Stimulated activated naive CD4-positive, alpha-beta T cell (primary cell): ENCODE measurements at places on chromosomes 4 and X.

- DNase-seq, result no peak
Observed at GRCh38 chrX:121365572-121366161, 318.3 kb downstream of the GLUD2 start.

- no peak for DNase-seq
Observed at GRCh38 chr4:151012820-151013219, 2.3 kb downstream of the LRBA start.

DNA sequence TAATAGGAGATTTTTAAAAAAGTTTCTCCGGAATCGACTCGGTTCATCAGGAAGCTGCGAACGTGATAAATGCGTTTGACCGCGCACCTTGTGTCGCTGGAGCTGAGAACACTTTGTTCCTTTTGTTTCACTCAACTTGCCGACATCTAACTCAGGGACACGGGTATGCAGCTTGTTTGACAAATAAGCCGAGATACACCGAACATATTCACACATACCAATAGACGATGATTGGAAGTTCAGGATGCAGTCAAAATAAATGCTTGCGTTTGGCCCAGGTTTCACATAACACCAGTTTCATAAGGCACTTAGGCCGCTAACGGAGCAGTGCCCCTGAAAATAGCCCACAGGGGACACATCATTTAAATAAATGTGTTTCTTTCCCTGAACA lies 932 bp upstream of the SHISA3 start:
- no peak for DNase-seq

GRCh38 chrX:74138943-74139342 lies 165.0 kb upstream of the ZCCHC13 start:
- DNase-seq, result no peak

- no peak for DNase-seq
Observed at GRCh38 chrX:38850807-38851544, 49.7 kb downstream of the MID1IP1 start.

DNA sequence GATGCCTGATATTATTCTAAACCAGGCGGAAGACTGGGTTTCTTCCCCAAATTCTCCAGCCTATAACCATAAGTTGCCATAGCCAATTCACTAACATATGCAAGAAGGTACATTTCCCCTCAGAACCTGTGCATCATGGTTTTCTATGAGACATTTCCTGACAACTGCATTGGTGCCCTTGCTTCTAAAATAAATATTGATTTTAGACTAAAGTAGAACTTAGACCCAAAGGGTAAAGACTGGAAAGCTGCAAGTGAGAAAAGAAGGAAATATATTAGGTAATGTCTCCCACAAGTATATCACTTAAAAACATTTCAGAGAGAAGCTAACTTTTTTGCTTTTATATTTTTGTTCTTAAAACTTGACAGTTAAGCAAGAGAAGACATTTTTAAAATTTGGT lies 125.1 kb downstream of the PPA2 start:
- DNase-seq, result no peak

GRCh38 chr4:6381571-6382123 lies 90.8 kb downstream of the PPP2R2C start:
- DNase-seq, result no peak

GRCh38 chr4:112552668-112553067 lies 36.7 kb upstream of the NEUROG2 start:
- no peak for DNase-seq

- DNase-seq, result no peak
Observed at GRCh38 chr4:12221031-12221430, 792.3 kb upstream of the HS3ST1 start.

DNA sequence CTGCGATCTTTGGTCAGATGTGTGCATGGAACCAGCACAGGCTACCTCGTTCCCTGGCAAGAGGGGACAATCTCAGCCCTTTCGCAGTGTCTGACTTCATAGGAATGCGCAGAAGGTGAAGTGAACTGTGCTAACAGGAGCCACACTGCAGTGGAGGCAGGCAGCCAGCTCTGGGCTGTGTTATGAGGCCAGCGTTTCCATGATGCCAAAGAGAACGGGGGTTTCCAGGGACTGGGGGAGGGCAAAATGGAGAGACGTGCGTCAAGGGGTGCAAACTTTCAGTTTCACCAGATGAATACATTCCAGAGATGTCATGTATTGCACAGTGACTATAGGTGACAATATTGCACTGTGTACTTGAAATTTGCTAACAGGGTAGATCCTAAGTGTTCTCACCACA lies 30.4 kb downstream of the CLDN34 start:
- no peak for DNase-seq

DNA sequence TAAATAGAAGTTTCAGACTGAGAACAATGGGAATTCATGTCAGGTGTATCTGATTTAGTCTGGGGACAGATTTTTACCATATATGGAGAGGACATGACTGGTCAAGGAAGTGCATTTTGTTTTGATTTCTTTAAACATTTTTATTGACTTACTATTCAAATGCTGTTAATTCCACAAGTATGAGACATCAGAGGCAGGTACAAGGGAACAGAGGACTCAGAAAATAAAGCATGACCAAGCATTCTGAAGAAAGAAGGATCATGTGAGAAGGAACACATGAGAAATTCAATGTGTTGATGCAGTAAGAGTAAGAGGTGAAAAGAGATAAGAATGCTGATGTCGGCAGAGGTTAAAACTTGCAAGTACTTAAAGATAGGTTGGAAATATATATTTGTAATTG lies 1452.6 kb downstream of the PCDH7 start:
- DNase-seq, result no peak

DNA sequence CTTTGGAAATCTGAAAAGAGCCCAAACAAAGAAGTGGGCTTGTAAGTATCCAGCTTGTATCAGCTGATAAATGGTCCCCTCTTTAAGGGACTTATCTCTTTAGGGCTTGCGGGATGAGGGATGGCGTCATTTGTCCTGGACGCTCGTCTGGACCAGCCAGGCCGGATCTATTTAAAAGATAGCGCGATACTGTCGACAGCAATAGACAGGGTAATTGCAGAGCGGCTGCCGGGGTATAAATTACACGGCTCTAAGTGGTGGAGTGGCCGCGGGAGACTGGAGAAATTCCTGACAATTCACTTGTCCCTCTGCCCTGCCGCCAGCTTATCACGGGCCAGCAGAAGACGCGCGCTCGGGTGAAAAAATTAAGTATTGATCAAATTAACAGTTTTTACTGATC lies 90.7 kb downstream of the FAM53A start:
- DNase-seq, result no peak

GRCh38 chrX:124030520-124030919 lies 69.0 kb downstream of the STAG2 start:
- no peak for DNase-seq

GRCh38 chr4:13536607-13537006 lies 7.7 kb downstream of the NKX3-2 start:
- no peak for DNase-seq

GRCh38 chr4:8238036-8238511 lies 31.5 kb upstream of the HTRA3 start:
- DNase-seq, result no peak

- DNase-seq, result no peak
Observed at GRCh38 chrX:144327495-144327894, 443.6 kb downstream of the UBE2NL start.

GRCh38 chrX:10062352-10062751 lies 94.4 kb upstream of the CLCN4 start:
- no peak for DNase-seq

GRCh38 chrX:103309860-103310554 lies 783 bp downstream of the BEX2 start:
- DNase-seq, result no peak

DNA sequence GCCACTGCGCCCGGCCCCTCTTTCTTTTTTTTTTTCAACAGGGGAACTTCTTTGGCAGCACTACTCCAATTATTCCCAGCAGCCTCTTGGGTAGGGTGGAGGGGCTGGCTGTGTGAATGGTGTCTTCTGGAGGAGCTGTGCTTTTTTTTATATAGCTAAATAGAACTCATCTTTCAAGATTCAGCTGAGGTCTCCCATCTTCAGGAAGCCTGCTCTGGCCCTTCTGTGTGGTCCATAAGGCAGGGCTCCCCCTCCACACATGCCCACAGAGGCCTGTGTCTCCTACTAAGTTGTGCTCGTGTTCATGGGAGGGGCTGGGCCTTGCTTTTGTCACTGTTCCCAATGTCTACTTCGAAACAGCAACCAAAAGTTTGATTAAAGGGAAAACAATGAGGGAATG lies 116.8 kb downstream of the AFAP1 start:
- DNase-seq, result no peak
